Activated CD4-positive, alpha-beta T cell treated with anti-CD3 and anti-CD28 coated beads, Interleukin-2, amount 50 U/mL, for 48 hours (primary cell): ENCODE measurements at places on chromosomes 6 and 20.

DNA sequence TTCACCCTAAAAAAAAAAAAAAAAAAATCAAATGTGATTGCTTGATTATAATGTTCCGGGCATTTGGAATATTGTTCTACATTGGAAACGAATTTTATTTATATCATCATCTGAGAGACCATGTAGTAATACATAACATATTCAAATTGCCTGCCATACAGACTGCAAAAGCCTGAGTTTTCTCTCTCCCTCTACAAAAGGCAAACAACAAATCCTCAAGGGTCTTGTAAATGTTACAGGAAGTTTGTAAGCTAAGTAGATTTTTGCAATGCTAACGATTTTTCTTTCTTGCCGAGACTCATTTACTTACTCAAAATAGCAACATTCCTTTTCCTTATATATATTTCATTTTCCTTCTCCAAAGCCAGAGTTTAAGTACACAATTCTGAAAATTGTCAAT lies 49.0 kb upstream of the HTR1E start:
- DNase-seq = no peak

DNA sequence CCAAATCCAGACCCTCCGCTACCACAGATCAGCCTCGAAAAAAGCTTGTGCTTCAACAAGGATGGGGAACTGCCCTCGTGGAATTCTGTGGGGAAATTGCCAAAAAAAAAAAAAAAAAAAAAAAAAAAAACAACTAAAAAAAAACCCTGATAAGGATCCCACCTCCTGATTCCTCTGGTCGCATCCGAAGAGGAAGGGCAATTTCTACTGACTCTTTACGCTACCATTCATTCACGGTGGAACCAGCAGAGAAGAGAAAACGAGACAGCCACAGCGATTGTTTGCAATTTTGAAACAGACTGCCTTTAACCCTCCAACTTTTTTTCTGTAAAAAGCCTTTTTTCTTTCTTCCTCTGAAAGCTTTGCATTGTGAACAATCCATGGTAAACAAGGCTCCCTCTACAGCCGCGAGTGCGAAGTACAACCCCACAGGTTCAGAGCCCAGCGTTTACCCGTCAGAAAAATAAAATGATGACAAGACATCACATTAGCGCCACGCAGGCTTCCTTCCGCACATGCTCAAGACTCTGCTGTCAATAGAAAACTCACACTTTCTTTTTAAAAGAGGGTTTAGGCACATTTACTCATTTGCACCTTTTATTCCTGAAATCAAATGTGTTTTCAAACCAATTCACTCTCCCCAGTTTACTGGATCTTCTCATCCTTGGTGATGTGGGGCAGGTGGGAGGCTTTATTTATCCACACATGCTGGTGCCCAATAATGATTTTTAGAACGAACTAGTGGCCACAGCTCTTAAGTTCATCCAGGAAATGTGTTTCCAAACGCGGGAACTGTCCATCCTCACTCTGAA lies 100.0 kb downstream of the NOL4L start:
- peak; percentile 80 for DNase-seq

DNA sequence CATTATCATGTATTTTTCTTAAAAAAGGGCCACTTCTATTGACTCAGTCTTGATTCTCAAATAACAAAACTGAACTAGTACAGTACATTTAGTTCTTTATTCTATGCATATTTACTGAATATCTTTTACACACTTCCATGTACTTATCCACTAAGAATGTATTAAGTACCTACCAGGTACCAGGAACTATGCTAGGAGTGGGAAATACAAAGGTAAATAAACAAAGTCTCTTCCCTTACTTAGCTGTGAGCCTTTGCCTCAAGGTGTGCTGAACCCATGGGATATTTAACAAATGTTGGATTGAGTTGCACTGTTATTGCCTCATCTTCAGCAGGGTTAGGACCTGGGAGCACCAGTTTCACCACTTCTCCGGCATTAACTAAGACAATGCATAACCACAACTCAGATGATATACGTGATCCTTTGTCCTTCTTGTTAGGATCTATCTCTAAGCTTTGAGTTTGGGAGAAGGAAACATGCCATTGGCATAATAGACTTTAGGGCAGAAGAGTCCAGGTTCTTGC lies 533.9 kb downstream of the TFAP2B start:
- no peak for DNase-seq

- DNase-seq = no peak
Observed at GRCh38 chr6:157456524-157456829, 75.5 kb downstream of the ZDHHC14 start.

DNA sequence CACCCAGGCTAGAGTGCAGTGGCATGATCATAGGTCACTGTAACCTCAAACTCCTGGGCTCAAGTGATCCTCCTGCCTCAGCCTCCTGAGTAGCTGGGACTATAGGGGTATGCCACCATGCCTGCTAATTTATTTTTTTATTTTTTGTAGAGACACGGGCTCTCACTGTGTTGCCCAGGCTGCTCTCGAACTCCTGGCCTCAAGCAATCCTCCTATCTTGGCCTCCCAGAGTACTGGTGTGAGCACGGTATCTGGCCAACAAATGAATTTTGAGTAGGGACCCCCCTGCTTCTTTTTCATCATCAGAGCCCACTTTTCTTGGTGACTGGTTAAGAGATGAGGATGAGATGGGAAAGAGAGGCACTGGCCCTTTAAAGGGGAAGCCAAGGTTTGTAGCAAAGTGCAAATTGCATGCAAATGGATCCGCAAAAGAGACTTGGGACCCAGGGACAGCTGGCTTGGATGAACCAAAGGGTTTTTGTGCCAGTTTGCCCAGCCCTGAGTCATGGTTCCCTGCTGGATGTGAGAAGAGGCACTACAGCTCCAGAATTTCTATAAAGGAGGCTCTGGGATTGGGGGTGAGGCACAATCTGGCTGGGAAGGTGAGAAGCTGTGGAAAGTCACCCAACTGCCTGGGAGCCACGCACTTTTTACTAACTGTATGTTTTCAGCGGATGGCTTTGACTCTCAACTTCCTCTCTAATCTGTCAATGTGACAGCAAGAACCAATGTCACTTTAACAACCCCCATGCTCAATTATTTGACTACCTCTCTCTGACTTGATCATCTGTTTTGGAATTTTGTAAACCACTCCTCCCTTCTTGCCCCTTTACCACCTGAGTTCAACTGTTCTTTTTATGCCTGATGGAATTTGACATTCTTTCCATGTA lies 58.7 kb upstream of the RNF24 start:
- no peak for DNase-seq

- DNase-seq = no peak
Observed at GRCh38 chr6:136113736-136114173, 136.4 kb downstream of the MTFR2 start.

- DNase-seq = no peak
Observed at GRCh38 chr6:123022975-123023374, 26.9 kb downstream of the CLVS2 start.

DNA sequence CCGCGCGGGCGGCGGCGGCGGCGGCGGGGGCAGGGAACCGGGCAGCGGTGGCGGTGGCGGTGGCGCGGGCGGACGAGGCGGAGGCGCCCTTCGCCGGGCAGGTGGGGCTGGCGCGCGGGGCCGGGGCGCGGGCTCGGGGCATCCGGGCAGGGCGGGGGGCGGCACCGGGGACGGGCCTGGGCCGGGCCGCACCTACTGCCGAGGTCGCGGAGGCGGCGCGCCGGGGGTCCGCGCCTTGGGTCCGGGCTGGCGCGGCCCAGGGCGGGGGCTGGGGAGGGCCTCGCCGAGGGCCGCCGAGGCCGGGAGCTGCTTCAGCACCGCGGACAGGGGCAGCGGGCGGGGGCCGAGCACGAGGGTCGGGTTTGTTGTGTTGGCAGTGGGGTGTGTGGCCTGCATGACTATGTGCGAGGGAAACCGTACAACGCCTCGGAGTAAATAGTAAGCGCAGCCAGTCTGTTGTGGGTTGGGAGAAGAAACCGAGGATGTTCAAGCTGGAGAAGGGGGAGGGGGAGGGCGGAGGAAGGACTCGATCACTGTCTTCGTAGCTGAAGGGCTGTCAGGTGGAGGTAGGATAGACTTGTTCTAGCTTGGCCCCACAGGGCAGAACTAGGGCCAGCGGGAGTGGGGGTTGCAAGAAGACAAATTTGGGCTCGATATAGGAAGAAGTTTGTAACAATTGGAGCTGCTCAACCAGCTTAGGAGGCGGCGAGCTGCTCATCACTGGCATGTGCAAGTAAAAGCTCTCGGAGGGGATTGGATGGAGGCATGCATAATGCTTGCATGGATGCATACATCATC lies 593 bp downstream of the MMP24 start:
- peak; percentile 47 for DNase-seq

GRCh38 chr6:2952557-2953095 lies 18.7 kb downstream of the SERPINB6 start:
- DNase-seq = peak; percentile 72
